ENCODE measurements at places on chromosomes 7 and 10. TPM values are rescaled to one million over a fixed set of nuclear protein-coding genes. Genes with fewer than 3 reads are reported as not detected.

DNA sequence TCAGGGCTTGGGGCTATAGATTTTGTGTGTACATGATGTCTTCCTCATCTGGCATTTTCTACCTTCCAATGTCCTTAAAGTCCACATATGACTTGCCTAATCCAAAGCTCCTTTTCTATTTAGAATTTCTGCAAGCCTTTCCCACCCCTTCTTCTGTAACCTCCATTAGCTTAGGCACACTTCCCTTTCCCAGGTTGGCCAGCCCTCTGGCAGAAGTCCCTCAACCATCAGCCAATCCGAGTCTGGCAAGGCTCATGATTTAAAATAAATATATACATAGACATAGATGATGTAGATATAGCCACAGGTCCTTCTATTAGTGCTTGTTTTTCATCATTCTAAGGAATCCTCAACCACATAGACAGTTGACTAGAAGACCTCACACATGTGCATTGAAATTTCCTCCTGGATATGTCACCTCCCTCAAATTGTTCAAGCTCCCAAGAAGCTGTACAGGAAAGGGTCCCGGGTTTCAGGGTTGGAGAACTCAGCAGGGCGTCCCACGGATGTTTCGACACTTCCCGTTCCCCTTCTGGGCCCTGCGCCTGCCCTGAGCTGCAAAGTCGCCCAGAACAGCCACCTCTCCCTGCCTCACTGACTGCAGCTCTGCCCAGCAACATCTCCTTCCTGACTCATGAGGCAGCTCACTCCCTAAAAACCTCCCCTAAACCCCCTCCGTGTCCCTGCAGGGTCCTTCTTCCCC is 20.4 kb upstream of the PIK3AP1 start:
- DNase-seq, result no peak

DNA sequence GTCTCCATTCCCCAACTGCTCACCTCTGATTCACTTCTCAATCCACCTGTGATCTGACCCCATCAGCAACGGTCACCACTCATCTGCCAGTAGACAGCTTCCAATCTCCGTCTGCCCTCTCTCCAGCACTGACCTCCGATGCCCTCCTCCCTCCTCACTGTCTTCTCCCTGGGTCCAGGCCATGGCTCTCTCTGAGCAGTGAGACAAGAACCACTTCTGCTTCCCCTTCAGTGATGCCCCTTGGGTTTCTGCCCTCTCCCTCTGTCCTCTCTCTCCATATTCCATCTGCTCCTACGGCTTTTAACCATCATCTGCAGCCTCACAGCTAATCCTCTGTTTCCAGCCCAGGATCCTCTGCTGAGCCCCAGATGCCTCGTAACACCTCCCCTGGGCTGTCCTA is 55.5 kb upstream of the OPALIN start:
- DNase-seq, result no peak

DNA sequence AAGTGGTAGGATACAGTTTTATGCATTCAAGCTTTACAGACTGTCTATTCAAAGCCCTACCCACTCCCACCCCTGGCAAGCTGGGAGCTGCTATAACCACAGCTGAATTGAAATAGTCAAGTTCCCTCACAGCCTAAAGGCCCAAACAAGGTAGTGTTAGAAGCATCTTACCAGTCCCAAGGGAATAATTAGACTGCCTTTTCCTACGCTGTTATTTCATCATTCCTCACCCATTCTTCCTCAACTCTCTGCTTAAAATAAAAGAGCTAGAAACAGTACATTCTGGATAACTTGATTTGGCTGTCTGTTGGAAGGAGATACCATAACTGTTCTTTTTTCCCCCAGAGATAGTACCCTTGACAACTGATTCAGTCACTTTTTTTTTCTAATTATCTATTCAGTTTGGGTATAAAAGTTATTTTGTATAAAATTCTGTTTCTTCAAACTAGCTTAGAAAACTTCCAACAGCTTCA is 54.0 kb downstream of the RAPGEF5 start:
- no peak for DNase-seq

- DNase-seq, result no peak
These were observed 250.3 kb downstream of the SNX13 start for GRCh38 chr7:17690030-17690429.

GRCh38 chr7:84022009-84022408 is 172.6 kb downstream of the SEMA3A start:
- DNase-seq, result no peak

DNA sequence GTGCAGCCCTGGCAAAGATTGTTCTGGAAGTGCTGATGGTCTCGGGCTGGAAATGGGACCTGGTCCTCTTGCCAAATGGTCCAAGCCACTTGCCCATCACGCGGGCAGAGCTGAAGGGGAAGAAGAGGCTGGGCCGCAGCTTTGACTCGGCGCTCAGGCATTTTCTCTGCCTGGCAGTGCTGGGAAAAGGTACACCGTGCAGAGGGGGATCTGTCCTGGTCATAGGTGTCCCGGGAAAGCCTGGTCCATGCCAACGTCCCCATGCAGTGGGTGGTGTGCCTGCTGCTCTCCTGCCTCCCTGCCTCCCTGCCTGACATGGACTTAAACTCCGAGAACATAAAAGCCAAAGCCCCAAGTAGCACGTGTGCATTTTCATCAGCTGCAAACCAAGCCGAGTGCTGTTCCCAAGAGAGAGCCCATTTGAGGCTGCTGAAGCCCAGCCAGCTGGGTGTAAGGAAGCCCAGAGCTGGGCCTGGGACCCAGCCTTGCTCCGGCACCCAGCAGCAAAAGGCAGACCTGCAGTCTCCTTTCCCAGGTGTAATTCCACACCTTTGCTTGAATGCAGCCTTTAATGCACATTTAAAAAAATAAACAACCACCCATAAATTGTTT is 72.7 kb downstream of the TCERG1L start:
- DNase-seq, result no peak

GAD2 gene
- total RNA-seq, result not detected
